ENCODE measurements at places on chromosomes 4 and X.

GRCh38 chrX:129534816-129535578, 5.1 kb upstream of the OCRL start:
- DNase-seq, result no peak

- no peak for DNase-seq
Observed at GRCh38 chr4:70994387-70995099, 1.1 kb downstream of the DCK start.

GRCh38 chr4:141027421-141027820, 105.8 kb downstream of the RNF150 start:
- peak; percentile 13 for DNase-seq

DNA sequence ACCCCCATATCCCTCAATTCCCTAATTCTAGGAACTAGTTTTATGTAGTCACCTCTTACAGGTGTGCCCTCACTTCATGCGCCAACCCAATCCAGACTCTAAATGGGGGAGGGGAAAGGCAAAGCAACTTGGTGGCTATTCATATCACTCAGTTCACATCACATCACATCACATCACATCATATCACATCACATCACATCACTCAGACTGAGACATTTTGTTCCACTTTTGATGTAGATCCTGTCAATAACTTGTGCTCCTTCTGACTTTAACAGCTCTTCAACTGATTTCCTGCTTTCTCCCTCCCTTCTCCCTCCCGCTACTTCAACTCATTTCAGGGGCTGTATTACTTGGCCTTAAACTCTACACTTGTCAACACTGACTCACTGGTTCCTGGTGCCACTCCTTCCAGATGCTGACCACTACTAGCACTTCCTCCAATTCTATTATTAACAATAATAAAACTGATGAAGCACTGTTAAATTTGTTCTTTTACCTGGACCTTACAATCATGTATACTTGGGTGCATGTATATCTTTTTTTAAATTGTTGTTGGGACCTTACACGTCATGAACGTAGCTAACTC, 29.1 kb upstream of the PLS3 start:
- DNase-seq, result no peak

GRCh38 chr4:8038719-8039251, 99.1 kb upstream of the AFAP1 start:
- DNase-seq, result no peak

DNA sequence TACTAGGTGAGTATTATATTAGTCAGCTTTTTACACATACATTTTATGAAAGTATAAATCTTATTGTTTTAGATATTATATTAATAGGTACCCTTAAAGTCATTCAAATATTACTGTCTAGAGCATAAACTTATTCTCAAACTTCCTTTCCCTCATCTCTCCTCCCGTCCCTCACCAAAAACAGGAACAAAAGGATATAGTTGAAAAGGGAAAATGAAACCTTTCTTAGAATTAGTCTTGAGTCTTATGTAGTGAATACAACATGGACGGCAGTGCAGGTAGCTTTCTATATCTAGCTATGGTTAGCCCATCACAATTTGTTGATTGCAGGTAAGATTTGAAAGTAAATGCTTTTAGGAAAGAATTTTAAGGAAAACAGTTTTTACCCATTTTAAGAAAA, 65.6 kb downstream of the RBPJ start:
- DNase-seq, result no peak

DNA sequence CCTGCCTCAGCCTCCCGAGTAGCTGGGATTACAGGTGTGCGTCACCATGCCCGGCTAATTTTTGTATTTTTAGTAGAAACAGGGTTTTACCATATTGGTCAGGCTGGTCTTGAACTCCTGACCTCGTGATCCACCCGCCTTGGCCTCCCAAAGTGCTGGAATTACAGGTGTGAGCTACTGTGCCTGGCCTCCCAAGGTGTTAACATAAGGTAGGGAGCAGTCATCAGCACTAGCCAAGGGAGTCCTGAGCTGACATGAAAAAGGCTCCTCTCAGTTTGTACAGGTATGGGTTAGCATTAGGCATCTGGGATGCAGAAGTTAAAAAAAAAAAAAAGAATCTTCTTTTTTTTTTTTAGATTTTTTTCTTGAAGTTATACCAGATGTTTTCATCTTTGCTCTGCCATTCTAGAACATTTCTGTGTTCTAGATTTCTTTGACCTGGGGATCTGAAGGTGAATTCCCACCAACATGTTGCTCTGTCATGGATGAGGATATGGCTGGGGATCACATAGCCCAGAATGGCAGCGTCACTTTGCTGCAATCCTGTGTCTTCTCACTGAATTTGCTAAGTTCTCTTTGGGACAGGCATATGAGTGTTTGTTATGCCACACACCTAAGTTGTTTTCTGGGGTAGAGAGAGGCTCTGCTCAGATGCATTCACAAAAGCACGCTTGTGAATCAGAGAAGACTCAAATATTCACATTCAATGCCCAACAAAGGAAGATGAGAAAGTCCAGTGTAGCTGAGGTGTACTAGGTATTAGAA, 24.4 kb upstream of the PLA2G12A start:
- DNase-seq, result no peak

GRCh38 chr4:2365054-2365912, 53.2 kb downstream of the ZFYVE28 start:
- DNase-seq, result no peak

DNA sequence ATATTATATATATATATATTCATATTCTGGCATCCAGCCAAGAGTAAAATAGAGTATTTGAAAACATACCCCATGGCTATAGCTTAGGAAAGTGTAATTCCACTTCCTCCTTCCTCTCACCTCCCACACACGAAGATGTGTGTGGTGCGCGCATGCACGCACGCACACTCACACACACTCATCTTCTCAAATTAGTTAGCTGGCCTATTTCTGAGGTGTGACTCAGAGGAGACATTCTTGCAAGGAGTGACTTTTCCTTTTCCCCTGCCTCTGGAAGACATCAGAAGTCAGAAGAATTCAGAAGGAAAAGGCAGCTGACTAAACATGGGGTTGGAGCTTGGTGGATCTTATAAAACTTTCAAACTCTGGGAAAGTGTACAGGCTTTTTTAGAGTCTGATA, 8.8 kb downstream of the ENPEP start:
- no peak for DNase-seq

DNA sequence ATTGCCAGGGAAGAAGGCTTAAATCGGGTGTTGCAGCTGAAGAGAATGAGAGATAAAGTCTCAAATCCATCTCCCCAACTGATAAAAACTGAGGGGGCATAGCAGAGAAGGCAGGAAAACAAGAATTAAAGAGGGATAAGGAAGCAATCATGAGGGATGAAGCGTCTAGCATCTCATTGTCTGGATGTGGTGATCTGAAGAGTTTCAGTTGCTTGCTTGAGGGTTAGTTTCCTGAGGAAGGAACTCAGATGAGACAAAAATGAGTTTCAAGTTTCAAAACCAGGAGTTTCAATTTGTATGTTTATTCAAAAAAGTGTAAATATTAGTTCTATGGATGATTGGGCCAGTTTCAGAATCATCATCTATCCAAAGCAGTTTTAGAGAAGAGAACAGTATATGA, 496.9 kb downstream of the RAB28 start:
- DNase-seq, result no peak

DNA sequence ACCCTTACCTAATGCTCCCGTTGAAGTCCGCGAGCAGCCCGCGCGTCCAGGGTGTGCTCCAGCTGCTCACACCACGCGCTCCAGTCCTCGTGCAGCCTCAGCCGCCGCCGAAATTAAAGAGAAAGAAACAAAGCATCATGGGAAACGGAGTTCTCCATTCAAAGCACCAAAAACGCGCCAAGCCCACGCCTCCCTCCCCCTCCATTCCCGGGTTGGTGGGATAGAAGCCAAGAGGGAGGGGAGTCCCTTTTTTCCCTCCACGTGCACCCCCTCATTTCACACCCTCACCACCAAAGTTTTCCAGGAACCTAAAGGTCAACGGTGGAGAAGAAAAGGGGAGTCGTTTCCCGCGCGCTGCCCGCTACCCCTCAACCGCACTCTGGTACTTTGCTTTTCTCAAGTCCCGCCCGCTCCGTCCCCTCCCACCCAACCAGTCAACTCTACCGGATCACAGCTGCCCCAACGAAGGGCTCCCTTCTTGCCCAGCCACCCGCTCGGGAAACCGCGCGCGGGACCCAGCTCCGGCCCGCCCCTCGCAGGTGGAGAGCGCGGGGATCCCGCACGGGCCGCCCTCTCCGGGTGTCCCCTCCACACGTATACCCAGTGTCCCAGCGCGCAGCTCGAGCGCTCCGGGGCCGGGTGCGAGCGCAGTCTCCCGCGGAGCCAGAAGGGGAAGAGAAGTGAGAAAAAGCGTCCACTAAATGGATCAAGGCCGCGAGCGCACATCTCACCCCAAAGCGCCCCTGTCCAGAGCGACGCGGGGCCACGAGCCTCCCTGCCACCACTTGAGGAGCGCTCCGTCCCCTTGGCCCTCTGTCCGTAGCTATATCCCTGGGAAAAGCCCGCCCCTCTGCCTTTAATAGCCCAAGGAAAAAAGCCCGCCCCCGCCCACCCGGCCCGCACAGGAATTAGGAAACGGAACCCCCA, 65.1 kb upstream of the CCDC160 start:
- peak; percentile 5 for DNase-seq

- DNase-seq, result no peak
Observed at GRCh38 chr4:51845711-51846110, 2.8 kb downstream of the DCUN1D4 start.

GRCh38 chr4:40606239-40606767, 23.4 kb downstream of the RBM47 start:
- DNase-seq, result no peak

GRCh38 chr4:32010221-32010620, 1290.1 kb downstream of the PCDH7 start:
- no peak for DNase-seq

DNA sequence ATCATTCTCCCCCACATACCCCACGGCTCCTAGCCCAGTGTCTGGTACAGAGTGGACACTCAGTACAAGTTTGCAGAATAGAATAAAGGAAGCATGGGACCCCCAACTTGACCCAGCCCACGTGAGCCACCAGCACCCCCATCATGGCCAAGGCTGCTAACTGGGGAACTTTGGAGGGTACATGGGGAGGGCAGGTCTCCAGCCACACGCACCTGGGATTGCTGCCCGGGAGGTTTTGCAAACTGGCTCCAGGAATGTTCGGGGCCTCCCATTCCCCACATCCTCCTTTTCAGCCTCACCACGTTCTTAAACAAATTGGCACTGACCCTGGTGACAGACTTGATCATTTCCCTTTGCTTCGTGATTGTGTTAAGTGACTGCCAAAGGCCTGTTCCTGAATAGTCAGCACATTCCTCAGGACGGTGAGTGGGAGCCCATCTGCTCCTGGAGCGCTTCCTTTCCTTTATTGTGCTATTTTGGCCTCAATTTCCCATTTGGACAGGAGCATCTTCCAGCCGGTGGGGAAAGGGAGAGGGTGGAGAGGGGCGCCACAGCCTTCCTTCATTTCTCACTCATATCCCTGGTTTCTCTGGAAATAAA, 18.7 kb upstream of the XPNPEP2 start:
- no peak for DNase-seq

DNA sequence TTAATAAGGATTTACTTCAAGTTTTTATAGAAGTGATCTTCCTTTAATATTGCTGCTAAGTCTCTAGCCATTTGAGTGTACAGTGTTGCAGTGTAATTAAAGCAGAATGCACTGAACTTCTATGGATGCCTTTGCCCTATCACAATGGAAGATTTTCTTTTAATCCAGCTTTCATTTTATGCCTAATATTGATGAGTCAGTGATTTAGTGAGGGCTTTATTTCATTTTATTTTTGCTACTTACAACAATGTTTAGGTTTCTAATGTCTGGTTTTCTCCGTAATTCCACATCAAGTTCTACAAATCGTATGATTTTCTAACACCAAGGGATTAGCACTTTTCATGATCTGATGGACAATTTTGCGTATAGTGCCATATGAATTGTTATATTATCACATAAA, 504.1 kb downstream of the PCDH11X start:
- no peak for DNase-seq

DNA sequence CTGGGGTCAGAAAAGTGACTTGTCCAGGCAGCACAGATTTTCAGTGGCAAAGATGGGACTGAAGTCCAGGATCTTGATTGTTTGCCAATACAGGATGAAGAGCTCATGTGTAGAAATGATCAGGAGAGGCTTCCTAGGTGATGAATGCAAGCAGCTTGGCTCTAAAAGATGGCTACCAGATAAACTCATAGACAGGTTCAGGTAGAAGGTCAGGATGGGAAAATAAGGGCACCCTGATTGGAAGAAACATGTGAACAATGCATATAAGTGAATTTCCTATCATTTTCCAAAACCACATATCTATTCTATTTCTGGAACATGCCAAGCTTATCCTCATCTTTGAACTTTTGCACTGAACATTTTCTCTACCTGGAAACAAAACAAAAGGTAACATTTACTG, 87.7 kb downstream of the FAM13A start:
- no peak for DNase-seq

DNA sequence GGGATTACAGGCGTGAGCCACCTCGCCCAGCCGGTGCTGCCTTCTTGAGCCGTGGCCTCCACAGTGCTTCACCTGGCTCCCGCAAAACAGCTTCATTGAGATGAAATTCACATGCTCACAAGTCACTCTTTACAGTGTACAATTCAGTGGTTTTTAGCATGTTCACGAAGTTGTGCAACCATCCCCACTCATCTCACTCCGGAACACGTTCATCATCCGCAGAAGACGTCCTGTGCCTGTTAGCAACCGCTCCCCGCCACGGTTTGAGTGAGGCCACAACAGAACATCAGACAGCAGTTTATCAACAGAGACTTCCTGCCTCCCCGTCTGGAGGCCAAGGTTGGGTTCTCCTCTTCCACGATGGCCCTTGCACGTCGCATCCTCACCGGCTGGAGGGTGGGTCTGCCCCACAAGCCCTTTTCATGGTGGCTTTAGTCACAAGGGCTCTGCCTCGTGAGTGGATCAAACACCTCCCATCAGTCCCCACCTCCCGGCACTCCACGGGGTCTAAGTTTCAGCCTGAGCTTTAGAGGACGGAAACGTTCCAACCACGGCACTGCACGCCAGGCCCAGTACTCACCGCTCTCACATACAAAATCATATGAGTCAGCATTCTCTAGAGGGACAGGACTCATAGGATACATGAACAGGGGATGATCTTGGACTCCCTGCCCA, 29.6 kb upstream of the SPON2 start:
- DNase-seq, result peak; percentile 11

DNA sequence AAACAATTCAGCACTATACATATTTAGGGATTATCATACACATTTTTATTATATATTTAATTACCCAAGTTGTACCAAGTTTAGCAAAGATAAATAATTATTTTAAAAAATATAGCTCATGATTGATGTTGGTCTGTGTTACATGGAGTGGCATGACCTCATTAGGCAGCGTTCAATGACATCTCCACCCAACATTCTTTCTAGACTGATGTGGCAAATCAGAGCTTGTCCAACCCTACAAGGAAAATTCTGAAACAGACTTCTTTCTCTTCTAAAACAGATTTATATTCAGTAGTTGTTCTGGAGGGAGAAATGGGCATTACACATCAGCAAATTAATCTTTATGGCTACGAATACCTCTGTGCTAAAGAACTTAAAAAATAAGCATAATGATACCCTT, 189.7 kb downstream of the PDGFC start:
- DNase-seq, result no peak

Data from iPS-NIHi11 (cell line).